ENCODE measurements at places on chromosomes 5 and 9. TPM values are rescaled to one million over a fixed set of nuclear protein-coding genes. Genes with fewer than 3 reads are reported as not detected.

SLC23A1 gene
- total RNA-seq, result not detected

DAP gene
- total RNA-seq, result 28.6 TPM

UGT3A1 gene
- not detected for total RNA-seq

IFNK gene
- total RNA-seq, result not detected

SLC45A2 gene
- 0.76 TPM for total RNA-seq

ITGA1 gene
- total RNA-seq, result 16.5 TPM

ORM1 gene
- total RNA-seq, result not detected

SPEF2 gene
- 20.2 TPM for total RNA-seq

ADRB2 gene
- 3.1 TPM for total RNA-seq

SLC6A19 gene
- not detected for total RNA-seq

ANKRD18A gene
- 23.4 TPM for total RNA-seq

CNTLN gene
- 7.9 TPM for total RNA-seq

ANKRD31 gene
- 0.42 TPM for total RNA-seq

FBP2 gene
- total RNA-seq, result not detected

SHISAL2B gene
- not detected for total RNA-seq

RASEF gene
- total RNA-seq, result 1.1 TPM

SH3TC2 gene
- 47.1 TPM for total RNA-seq

INSL6 gene
- not detected for total RNA-seq

EGR1 gene
- total RNA-seq, result 36.9 TPM

SPATA9 gene
- total RNA-seq, result not detected

KCTD16 gene
- total RNA-seq, result 67.2 TPM

FOXD1 gene
- 0.82 TPM for total RNA-seq

CCDC192 gene
- total RNA-seq, result not detected

FIBCD1 gene
- 1.8 TPM for total RNA-seq

WHRN gene
- 66.9 TPM for total RNA-seq

EGFLAM gene
- 0.28 TPM for total RNA-seq

PDZD2 gene
- 104 TPM for total RNA-seq

NRARP gene
- 9.8 TPM for total RNA-seq

PKD2L2 gene
- not detected for total RNA-seq

DCTN3 gene
- 115 TPM for total RNA-seq

QRFP gene
- total RNA-seq, result not detected

PRLR gene
- 2.3 TPM for total RNA-seq

ANAPC2 gene
- total RNA-seq, result 75.0 TPM

HRH2 gene
- total RNA-seq, result 27.7 TPM

DENND4C gene
- total RNA-seq, result 27.5 TPM

PCDHB14 gene
- total RNA-seq, result 11.9 TPM

SMIM33 gene
- total RNA-seq, result not detected

GABRA1 gene
- total RNA-seq, result 203 TPM

RASGRF2 gene
- total RNA-seq, result 116 TPM

NTRK2 gene
- 385 TPM for total RNA-seq

SHROOM1 gene
- total RNA-seq, result 19.9 TPM

FAM240B gene
- not detected for total RNA-seq

SLC4A9 gene
- total RNA-seq, result 3.0 TPM

GADD45G gene
- total RNA-seq, result 5.7 TPM

PTPRD gene
- total RNA-seq, result 271 TPM

OCLN gene
- total RNA-seq, result 7.8 TPM

SPINK1 gene
- total RNA-seq, result not detected

PHAX gene
- total RNA-seq, result 69.0 TPM

ZDHHC11 gene
- total RNA-seq, result 188 TPM

LHX6 gene
- total RNA-seq, result 11.0 TPM
